ENCODE measurements at places on chromosomes 12 and 14.

DNA sequence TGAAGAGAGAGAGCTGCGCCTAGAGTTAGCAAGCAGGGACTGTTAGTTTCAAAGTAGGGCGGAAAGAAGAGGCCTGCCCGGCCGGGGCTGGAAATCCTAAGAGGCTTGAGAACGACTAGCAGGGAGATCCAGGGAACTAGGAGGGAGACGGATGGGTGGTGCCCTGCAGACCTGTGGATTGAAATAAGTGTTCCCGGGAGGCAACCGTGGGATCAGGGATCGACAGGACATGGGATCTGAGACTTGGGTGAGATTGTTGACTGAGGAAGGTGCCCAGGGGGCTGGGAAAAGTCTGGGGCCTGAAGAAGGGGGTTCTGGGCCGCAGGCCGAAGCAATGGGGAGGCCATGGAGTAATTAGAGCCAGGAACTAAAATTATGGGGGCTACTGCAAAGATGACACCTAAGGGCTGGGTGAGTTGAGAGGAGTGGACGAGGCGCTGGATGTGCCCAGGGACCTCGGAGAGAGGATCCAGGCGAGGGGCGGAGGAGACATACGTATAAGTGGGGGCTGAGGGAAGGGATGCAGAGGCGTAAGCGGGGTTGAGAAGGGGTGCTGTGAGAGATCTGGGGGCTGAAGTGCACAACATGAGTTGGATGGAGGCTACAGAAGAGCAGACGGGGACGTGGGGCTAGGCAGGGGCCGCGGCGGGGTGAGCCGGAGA lies 635 bp downstream of the LTA4H start:
- DNase-seq = no peak

- DNase-seq = no peak
These were observed 10.1 kb upstream of the DCAF4 start for GRCh38 chr14:72916174-72916573.

GRCh38 chr12:122126713-122127597 lies 47.1 kb downstream of the IL31 start:
- no peak for DNase-seq

DNA sequence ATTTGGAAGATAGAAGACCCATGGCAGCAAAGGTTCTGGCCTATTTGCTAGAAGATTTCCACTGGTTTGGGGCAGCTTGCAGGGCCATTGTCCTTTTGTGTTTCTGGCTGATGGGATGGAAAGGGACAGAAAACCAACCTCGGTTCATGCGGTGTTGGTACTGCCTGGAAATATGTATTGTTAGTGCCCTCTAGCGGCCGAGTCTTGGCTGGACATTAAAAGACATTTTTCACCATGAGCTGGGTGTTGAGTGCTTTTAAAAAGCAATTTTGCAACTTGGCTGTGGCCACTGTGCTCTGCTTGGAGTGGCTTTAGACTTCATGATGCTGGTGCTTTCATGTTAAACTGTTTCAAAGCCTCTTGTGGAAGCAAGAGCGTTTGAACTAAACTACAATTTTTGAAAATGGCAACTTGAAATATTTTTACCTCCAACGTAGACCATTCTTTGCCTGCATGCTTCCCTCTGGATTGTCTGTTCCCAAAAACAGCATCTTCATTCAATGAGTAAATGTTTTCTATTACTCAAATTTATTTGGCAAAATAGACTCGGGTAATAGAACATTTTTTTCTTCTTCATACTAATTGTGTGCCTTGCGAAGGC lies 102.7 kb upstream of the TBX5 start:
- DNase-seq = no peak
